Pancreas (tissue), 10 donors: ENCODE measurements at places on chromosomes 6 and 20.

DNA sequence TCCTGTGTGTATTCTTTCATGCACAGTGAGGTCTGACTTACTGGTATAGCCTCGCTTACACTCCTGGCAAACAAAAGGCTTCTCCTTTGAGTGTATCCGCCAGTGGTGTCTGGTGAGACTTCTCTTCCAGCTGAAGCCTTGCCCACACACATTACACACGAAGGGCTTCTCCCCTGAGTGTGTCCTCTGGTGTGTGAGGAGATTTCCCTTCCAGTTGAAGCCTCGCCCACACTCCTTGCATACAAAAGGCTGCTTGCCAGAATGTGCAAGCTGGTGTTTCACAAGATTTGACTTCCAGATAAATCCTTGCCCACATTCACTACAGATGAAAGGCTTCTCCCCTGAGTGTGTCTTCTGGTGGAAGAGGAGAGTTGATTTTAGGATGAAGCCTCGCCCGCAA lies 21.5 kb downstream of the ZNF337 start:
- H3K36me3 ChIP-seq, result peaks cover 32% of the 10 kb centered on the region
- DNase-seq, result no peak
- H3K27ac ChIP-seq, result no peak overlapping the region
- no peaks in the 10 kb centered on the region for H3K27me3 ChIP-seq
- H3K4me3 ChIP-seq, result no peak overlapping the region

- DNase-seq, result no peak
- H3K27me3 ChIP-seq, result peaks cover 6% of the 10 kb centered on the region
- H3K27ac ChIP-seq, result no peak overlapping the region
- H3K4me1 ChIP-seq, result no peaks in the 10 kb centered on the region
- H3K36me3 ChIP-seq, result no peaks in the 10 kb centered on the region
- H3K4me3 ChIP-seq, result no peak overlapping the region
These were observed 449.0 kb upstream of the CHD6 start for GRCh38 chr20:42067174-42067573.

DNA sequence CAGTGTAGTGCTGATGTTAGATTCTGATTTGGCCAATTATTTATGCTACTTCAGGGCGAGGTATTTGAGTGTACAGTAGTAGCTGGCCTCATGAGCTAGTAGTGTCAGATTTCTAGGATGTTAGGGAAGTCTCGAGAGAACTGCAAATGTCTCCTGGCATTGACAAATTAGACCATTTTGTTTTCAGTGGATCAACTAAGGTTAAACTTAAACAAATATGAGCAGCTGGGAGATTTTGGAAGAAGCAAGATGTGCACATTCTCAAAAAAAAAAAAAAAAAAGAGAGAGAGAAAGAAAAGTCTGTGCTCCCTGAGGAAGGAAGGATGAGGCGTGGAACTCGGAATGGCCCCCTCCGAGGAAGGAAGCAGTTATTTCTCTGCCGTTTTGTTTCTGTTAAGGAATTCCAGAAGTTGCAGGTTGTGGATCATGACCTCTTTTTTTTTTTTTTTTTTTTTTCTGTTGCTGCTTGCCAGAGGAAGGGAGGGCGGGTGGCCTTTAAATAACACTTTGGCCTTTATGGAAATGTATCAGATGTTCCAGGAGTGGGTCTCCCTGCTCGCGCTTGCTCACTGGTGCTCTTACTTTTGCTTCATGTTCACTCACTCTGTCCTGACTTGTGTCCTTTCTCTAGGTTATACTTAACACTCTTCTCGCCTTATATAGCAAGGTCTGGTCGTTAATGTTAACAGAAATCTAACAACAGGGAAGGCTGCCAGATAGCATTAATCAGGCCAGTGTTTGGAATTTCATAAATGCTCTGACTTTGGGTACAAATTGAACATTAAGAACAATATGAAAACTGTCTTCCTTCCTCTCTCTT lies 124.4 kb downstream of the TCP11 start:
- H3K27me3 ChIP-seq, result no peaks in the 10 kb centered on the region
- no peaks in the 10 kb centered on the region for H3K4me1 ChIP-seq
- no peak overlapping the region for H3K4me3 ChIP-seq
- H3K36me3 ChIP-seq, result no peaks in the 10 kb centered on the region
- peak overlapping the region; percentile 50 for H3K27ac ChIP-seq

DNA sequence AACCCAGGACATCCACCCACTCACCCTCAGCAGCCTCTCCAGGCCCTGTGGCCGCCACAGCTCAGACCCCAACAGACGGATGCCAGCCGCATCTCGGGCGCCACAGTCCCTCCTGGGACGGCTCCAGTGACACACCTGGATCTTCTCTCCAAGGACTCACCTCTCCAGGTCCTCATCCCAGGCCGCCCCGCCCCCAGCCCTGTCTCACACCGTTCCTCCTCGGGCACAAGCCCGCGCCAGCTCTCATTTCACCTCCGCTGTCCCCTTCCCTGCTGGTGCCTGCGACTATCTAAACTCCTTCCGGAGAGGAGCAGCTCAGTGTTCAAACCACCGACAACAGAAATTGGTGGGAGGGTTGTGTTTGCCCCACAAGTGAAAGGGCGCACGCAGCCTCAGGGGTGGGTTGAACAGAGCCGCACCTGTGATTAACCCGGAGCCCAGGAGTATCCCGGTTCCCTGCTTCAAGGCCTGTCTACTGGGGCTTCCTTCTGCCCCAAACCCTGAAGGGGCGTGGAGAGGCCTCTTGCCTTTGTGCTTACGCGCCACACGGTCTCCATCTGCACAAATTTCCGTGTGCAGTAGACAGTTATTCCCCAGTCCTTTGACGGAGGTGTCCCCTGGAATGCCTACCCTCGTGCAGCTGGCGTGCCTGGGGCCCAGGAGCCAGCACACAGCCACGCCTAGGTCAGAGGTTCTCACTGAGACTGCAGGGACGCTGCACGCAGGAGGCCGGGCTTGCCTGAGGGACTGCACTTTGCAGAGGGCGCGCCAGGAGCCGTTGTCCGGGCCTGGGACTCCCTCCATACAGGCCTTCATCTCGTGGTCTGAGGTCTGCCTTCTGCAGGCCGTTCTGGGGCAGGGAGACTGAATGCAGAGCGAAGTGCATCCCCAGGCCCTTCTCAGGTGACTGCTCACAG lies 232.7 kb downstream of the DLL1 start:
- DNase-seq, result no peak
- no peak overlapping the region for H3K27ac ChIP-seq
- H3K27me3 ChIP-seq, result no peaks in the 10 kb centered on the region
- H3K36me3 ChIP-seq, result no peaks in the 10 kb centered on the region
